ENCODE measurements at places on chromosomes 5 and 9.

DNA sequence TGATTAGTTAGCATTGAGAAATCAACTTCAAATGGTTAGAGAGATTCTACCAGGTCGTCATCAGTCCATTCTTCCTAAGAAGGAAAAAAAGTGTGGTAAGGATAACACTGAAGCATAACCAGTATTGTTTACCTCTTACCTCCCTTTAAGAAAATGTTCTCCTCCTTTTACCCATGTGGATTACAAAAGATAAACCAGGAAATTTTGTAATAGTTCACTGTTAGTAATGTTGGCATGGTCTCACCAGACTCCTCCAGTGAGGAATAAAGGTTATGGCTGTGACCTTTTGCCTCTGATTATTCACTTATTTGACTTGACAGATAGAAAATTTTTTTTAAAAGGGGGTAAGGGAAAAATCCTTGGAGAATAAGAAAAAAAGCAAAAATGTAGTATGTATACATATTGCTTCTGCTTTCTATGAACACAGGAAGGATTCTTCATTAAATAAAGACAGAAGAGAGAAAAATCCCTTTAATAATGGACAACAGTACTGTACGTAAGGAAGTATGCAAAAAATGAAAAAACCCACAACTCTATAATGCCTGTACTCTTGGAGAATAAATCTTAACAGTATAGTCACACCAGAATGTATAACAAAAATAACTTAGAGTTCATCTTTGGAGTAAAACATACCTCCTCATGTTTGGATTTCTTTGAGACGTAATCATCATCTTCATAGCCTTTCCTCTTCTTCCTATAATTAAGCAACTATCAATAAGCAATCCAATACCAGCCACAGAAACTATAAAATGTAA is 18.1 kb downstream of the CCNH start:
- DNase-seq, result no peak

- DNase-seq, result no peak
Observed at GRCh38 chr5:14263113-14263512, 120.0 kb downstream of the TRIO start.

GRCh38 chr9:113651896-113652295 is 188.4 kb downstream of the RGS3 start:
- no peak for DNase-seq

DNA sequence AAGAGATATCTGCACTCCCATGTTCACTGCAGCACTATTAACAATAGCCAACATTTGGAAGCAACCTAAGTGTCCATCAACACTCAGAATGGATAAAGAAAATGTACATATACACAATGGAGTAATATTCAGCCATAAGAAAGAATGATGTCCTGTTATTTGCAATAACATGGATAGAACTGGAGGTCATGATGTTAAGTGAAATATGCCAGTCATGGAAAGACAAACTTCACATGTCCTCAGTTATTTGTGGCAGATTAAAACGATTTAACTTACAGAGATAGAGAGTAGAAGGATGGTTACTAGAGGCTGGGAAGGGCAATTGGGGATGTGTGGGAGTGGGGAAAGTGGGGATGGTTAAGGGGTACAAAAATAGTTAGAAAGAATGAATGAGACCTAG is 110.3 kb upstream of the PCSK5 start:
- DNase-seq, result no peak

DNA sequence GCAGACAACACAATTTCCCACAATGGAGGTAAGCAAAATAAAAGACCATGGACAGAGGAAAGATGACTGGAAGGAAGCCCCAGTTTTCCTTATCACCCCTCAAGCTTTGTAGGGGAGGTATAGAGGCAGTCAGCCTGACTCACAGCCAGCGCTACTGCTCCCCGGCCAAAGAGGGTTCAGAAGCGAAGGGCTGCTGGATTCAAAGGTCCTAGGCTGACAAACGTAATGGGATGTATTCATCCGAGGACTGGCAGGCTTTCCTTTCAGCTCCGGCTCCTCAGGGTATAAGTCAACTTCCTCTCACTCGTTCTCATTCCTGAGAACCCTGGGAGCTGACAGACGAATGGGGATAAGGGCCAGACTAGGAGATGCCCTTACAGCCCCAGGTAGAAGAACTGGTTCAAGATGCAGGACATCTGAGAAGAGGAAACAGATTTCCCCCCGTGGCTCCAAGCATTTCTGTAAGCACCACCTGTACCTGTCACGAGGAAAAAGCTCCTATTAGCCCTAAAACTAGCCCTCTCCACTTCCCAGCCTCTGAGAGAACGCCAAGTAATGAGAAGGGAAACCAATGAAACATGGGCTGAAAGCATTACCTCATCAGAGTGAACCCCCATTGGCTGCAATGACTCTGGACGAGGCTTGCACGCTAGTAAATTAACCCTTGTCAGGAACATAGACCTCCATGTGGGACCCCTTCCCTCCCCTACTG is 22.1 kb upstream of the FAM13B start:
- no peak for DNase-seq

DNA sequence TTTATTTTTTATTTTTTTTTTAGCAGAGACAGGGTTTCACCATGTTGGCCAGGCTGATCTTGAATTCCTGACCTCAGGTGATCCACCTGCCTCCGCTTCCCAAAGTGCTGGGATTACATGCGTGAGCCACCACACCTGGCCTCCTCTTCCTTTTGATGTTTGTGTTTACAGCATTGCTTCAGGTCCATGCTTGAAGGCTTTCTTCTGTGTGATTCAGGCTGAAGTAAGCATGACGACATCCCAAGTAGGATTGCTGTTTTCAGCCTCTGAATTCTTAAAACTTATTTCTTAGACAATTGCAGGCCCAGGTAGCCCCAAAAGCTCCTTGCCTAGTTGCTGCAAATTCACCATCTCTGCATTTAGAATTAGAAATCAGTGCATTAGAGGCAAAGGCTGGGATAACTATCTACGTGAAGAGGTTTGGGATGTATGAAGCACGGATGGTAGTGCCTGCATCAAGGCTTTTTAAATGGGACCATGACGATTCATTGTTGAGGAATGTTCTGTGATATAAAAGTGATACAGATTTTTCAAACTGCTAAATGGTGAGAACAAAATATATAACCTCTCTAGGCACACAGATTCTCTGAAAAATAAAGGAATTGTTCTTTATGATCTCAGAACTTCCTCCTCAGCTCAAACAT is 3.0 kb upstream of the ETF1 start:
- no peak for DNase-seq

Measured in central memory CD4-positive, alpha-beta T cell (primary cell).